ENCODE measurements at places on chromosomes 2 and 18.
A peak's percentile ranks its signal among the peaks of the same experiment; 100 is the strongest.

DNA sequence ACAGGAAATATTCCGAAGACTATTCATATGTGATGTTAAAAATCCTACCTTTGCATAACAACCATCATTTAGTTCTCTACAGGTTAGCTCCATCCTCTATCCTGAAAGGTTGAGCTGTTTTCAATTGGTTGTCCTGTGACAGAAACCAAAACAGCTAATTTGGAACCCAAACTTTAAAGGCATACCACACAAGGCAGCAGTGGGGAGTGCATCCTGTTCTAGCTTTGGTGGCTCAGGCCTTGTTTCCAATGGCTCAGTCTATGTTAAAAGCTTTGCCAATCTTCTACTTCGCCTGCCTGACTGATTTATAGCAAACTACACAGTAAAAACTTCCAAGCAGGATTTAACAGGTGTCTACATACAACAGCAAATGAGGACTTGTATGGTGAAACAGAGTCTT lies 3.2 kb downstream of the CD226 start:
- DNase-seq = no peak

DNA sequence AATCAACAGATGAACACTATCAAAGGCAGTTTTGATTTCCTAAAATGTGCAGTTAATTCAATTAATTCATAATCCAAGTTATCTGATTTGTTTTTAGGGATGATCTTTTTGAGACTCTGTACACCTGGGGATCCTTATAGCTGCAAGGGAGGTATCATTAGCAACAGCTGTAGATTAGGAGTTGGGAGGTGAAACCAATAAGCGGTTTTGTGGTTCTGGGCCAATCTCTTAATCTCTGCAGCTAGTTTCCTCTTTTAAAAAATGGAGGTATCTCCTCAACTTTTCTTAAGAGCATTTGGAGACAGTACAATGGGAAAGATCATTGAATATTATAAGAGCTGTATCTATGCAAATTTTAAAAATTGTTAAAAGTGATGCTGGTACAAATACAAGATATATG lies 126.0 kb downstream of the MC4R start:
- no peak for DNase-seq

- DNase-seq = no peak
These were observed 14.5 kb downstream of the ARHGAP28 start for GRCh38 chr18:6743999-6744398.

DNA sequence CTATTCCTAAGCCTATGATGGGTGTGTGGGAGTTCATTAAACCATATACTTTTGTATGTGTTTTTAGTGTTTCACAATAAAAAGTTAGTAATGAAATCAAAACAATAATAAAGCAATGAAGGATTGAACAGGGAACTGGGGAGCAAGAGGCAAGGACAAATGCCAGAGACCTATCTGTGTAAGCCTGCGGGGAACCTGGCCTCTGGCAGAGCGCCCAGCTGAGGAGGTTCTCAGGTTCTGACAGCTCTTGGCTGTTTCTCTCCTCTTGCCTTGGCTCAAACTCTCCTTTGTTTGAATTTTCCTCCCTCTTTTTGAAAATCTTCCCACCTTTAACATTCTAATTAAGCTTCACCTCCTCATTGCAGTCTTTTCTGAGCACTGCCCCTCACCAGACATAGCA lies 200.0 kb upstream of the NCKAP5 start:
- peak; percentile 83 for DNase-seq

GRCh38 chr2:109526442-109526970 lies 87.3 kb downstream of the SEPTIN10 start:
- DNase-seq = no peak

DNA sequence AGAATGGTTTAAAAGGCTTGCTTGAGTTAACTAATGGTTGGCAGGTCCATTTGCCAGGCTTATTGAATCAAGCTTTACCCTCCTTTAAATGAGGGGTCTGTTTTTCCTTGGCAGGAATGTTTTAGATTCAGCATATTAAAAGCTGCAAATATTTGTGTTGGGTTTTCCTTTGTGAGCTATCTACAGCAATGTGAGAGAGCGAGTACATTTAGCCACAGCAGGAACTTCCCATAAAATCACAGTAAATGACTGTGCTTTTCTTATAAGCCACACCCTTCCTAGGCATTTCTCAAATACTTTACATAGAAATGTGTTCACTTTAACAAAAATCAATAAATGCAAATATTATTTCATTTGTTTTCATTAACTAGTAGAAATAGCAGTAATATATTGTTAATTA lies 23.9 kb downstream of the CALCRL start:
- no peak for DNase-seq

- no peak for DNase-seq
These were observed 9.6 kb upstream of the LRP1B start for GRCh38 chr2:142140434-142140845.

DNA sequence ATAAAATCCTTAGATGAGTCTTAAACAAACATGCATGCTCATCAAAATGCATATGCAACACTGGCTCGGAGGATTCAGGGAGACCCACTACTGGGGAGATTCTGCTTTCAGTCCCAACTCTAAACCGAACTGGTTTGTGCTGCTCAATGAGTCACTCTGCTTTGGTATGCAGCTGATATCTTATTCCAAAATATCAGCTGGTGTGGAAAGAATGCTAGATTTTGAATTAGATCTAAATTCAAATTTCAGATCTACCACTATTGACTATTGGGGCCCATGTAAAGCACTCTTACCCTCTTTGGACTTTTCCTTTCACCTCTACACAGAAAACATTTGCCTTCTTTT lies 39.2 kb upstream of the TTN start:
- no peak for DNase-seq

DNA sequence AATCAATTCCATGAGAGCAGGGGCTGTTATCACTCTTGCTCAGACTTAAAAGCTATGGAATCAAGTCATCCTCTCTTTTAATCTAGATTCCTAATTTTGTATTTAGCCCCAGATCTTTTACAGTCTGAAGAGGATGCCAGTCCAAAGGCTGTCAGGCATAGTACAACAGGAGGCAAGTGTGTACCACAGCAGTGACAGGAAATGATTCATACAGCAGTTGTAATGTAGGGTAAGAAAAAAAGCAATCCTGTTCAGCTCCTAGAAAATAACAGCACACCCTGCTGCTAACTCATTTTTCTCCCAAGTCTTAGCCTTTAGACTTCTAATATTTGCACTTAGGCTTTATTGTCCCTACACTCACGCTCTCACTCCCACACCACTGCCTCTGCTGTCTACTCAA lies 127.8 kb upstream of the SYT4 start:
- no peak for DNase-seq

DNA sequence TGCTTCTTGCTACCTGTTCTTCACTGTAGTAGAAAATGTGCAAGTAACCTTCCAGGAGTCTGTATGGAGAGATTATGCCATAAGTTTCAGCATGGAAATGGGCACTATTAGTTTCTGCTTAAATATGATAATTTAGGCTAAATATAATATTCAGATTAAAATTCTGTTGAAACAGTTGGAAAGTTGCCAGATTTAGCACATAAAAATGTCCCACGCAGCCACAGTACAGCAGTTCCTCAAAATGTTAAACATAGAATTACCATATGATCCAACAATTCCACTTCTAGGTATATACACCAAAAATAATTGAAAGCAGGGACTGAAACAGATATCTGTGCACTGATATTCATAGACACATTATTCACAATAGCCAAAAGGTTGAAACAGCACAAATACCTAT lies 121.2 kb downstream of the NRP2 start:
- no peak for DNase-seq

DNA sequence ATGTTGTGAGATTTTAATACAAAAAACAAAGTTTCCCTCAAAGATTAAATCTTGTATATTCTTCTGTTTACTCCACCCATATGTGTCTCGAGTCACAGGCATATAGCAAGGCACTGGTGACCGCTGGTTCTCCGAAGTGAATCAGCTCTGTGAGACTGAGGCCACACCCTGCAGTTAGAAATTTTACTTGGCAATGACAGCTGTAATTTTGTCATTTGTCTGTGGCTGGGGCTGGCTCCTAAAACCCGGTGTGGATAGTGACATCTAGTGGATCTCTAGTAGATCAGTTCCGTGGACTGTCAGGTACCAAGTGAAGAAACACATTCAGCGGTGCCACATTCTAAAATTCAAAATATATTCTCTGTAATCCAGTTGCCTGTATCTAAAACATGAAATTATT lies 278.0 kb downstream of the NEDD4L start:
- peak; percentile 77 for DNase-seq

- no peak for DNase-seq
These were observed 19.2 kb downstream of the ASAP2 start for GRCh38 chr2:9225806-9226205.

DNA sequence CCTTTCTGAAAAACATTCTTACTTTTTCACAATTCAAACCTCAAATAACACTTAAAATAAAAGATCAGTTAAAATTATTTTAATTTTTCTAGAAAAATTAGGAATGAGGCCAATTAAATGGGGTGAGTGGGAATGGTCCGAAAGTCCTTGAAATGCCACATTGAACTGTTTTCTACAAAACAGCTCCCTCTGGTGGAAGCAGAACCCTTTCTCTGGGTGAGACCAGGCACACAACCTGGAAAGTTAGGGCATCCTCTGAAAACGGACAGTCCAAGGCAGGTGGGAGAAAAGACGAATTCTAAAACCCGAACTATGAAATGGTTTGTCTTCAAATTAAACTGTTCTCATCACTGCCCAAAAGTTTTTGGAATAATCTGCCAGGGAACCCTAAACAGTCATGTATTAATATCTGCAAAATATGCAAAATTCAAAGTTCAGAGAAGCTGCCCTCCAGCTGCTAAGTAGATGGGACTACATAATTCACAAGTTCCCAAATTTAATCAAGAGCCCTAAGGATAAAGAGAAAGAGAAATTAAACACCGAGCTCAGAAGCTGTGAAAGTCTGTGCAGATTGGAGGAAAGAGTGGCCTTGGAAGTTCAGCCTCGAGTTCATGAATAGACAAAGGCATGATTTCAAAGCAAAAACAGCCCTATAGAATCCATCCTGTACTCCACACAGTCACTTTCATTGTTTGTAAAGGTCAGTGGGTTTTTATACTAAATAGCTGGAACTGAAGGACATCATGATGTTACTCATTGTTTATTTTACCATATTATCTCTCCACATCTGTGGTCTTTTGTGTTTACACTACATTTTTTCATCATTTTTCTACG lies 108.3 kb downstream of the PIEZO2 start:
- no peak for DNase-seq

- DNase-seq = no peak
These were observed 7.6 kb downstream of the TTC39C start for GRCh38 chr18:24022161-24022560.

- DNase-seq = no peak
These were observed 111.1 kb upstream of the SPOPL start for GRCh38 chr2:138390316-138390945.

- no peak for DNase-seq
These were observed 549.9 kb upstream of the LRATD1 start for GRCh38 chr2:14082640-14083039.

DNA sequence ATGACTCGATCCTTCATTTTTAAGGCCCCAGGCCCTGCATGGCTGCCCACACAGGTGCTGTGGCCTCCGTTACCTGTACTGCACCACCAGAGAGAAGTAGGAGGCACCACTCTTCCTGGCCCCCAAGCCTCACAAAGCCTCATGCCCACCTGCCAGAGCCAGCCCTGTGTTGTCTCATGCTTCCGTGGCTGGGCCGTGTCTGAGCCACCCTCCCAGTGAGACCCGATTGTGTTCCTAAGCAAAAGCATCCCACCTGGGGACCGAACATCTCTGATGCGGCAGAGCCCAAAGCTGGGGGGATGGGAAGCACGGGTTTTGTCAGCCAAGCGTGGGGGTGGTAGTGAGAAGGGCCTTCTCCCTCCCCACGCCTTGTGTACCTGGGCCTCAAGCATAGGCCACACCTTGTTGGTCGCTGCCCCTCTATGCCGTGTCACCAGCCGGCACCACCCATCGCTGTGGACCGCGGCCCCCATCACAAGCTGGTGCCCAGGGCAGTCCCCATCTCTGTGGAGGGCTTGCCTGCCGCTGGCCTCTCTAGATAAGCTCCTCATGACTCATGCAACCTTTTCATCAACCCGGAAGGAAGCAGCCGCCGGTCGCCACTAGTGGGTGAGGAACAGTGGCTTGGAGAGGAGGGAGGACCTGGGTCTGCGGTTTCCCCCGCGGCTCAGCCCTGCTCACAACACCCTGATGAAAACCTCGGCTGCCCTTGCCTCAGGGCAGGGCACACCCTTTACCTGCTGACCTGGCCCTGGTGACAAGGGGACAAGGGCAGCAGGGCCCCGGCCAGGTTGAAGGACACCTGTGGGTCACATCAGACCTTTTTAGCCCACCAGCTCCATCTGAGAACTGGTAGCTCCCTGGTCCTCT lies 2.7 kb upstream of the RNPEPL1 start:
- DNase-seq = peak; percentile 80

Data from breast epithelium (tissue), 4 donors.